ENCODE measurements at places on chromosomes 13 and 19.

GRCh38 chr19:3555653-3556422 lies 1.5 kb downstream of the MFSD12 start:
- no peak for DNase-seq

- peak; percentile 96 for DNase-seq
Measured at GRCh38 chr19:38263689-38264485, 486 bp upstream of the SPINT2 start.

- DNase-seq: no peak
Measured at GRCh38 chr19:19545707-19546106, 7.6 kb downstream of the CILP2 start.

GRCh38 chr13:44762911-44763310 lies 186.8 kb upstream of the TSC22D1 start:
- no peak for DNase-seq

GRCh38 chr19:18469069-18469846 lies 31.3 kb upstream of the ISYNA1 start:
- DNase-seq: peak; percentile 55

DNA sequence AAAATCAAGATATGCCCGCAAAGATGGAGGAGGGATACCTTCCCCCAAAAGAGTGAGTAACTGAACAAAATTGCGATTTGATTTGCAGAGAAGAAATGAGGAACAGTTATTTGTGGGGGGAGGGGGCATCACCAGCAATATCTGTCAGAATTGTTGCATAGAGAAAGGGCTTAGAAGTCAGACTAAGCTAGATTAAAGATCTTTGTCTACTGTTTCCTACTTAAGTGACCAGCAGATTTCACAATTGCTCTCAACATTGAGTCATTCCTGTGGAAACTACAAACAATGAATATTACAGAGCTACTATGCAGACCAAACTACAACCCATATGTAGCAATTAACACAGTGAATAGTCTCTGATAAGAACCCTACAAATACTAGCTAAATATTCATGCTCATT lies 27.4 kb downstream of the FPR3 start:
- no peak for DNase-seq

DNA sequence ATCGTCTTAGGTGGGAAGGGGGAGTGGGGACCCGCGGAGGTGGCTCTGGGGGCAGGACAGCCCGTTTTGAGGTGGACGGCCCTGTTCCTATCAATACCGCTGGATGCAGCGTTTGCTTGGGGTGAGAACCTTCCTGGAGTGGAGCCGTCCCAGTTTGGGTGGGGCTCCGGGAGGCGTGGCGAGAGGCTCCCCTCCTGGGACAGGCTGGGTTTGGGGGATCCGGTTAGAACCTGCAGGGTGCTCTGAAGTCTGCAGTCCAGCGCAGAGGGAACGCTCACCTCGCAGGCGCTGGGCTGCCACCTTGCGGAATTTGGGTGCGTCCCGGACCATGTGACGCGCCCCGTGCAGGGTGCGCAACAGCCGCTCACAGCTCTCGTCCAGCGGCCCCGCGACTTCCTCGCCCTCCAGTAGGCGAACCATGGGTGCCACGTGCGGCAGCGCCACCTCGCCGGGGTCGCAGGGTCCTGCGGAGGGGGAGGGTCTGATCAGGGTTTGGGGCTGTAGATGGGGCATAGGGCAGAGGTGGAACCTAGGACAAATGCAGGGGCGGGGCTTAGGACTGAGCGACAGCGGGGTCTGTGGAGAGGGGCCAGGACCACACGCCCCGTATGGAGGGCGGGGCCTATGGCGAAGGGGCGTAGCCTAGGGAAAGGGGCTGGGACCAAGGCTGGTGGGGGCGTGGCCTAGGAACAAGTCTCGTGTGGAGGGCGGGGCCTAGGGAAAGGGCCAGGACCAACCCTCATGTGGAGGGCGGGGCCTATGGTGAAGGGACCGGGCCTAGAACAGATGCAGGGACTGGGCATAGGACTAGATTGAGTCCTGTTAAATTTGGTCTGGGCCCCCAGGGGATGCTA lies 13.8 kb downstream of the SH2D3A start:
- DNase-seq: no peak

- no peak for DNase-seq
Measured at GRCh38 chr13:110607675-110608224, 7.6 kb upstream of the NAXD start.

DNA sequence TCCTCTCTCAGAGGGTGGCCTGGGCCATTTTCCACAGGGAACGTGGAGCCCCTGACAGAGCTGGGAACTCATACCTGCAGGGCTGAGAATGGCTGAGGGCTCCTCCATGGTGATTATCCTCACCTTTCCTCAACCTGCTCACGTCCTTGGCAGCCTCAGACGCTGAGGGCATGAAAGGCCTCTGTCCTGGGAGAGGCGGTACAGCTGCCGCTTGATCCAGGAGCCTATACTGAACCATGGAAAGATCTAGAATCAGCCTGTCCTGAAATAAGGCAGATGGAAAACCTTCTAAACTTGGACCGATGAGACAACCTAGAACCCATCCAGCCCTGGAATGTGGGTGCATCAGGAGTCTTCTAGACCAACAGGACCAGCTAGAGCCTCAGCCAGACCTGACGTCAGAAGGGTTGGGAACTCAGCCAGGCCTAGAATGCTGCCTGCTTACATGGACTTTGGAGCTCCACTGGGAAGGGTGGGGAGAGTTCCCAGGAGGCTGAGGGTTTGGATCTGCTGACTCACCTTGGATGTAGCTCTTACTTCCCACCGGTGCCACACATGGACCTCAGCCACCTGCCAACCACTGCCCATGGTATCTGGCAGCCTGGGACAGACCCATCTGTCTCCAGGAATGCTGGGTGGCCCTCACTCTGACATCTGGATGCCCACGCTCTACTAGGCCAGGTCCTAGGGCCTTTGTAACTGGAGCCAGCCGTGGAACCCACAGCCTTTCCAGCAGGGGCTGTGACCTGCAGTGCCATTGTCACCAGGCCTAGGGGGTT lies 7.5 kb downstream of the KCTD15 start:
- peak; percentile 42 for DNase-seq

GRCh38 chr19:5206751-5207075 lies 133.9 kb downstream of the PTPRS start:
- no peak for DNase-seq

GRCh38 chr13:109228211-109228610 lies 558.2 kb downstream of the IRS2 start:
- DNase-seq: no peak

- no peak for DNase-seq
Measured at GRCh38 chr13:114100446-114101357, 31.7 kb downstream of the RASA3 start.

DNA sequence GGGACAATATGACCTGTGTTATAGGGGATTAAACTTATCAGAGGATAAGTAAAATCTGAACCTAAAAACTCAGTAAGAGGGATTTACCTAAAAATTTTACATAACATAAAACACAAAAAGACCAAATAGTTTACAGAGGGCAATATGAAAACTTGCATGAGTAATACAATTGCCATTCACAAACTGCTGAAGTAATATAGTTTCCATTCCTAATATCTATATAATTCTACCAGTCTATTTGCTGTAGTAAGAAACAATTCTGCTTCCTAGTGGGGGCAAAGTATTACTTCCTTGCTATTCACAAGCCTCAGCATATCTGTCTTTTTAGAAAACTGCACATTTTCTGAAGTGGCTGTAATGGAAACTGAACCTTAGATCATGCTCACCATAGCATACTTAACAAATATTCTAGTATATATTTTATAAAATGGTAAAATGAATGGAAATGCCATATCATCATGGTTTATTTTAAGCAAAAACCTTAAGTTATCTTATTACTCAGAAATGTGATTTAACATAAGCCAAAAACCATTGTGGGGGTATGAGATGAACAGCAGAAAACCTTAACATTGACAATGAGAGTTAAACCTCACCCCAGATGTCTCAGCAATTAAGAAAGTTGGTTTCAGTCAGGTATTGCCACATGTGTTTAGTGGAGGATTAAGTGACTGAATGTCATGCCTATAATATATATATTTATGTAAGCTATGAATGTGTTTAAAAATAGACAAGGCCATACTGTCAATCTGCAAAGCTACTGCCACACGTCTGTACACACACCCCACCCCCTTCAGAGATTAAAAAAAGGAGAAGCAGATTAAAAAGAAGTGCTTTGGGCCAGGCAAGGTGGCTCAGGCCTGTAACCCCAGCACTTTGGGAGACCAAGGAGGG lies 136.8 kb downstream of the MIPEP start:
- DNase-seq: no peak

DNA sequence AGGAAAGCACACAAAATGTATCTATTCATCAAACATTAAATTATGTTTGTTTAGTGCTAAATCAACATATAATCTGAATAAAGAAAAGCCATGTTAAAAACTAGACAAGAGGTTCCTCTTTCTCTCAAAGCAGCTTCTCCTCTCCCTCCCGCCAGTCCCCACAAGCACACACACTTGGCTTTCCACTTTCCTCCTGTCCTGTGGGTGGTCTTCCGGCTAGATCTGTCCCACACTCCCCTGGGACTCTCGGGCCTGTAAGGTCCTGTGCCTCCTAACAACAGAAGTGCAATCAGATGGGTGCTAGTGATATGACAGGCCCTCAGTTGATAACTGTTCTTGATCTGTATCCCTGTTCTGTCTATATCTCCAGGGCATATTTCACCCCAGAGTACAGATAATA lies 45.6 kb upstream of the RAP2A start:
- DNase-seq: no peak

DNA sequence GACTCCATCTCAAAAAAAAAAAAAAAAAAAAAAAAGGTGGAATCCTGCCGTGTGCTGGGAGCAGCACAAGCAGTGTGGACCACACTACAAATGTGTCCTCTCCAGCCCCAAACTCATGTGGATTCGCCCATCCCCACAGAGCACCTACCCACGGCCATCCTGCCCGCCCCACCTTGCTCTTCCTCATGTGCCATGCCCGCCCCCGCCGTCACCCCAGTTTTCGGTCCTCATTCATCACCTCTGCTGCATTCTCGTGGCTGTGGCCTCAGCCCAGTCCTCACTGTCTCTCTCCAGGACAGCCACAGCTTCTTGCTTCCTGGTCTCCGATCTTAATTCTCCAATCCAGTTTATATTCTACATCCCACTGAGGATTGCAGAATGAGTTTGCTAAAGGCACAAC lies 80.0 kb upstream of the TM9SF2 start:
- no peak for DNase-seq

DNA sequence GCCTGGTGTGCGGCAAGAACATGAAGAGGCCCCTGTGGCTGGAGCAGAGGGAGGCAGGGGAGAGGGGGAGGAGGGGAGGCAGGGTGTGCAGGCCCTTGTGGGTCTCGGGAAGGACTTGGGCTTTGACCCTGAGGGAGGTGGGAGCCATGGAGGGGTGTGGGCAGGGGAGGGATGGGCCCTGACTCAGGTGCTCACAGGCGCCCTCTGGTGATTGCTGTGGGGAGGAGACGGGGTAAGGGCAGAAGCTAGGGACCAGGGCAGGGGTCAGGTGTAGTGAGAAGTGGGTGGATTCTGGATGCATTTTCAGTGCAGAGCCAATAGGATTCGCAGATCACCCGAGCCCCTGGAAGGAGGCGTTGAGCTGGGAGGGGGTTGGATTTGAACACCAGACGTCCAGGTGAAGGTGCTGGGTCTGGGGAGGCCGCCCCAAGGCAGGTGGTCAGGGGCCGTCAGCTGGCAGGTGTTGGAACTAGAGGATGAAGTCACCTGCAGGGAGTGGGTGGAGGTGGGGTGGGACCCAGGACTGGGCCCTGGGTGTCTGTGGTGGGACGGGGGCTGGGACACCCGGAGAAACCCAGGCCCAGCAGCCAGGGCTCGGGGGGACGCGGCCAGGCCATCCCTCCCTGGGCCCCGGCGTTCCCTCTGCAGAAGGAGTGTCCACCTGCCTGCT lies 185.4 kb downstream of the KDM4B start:
- DNase-seq: no peak

DNA sequence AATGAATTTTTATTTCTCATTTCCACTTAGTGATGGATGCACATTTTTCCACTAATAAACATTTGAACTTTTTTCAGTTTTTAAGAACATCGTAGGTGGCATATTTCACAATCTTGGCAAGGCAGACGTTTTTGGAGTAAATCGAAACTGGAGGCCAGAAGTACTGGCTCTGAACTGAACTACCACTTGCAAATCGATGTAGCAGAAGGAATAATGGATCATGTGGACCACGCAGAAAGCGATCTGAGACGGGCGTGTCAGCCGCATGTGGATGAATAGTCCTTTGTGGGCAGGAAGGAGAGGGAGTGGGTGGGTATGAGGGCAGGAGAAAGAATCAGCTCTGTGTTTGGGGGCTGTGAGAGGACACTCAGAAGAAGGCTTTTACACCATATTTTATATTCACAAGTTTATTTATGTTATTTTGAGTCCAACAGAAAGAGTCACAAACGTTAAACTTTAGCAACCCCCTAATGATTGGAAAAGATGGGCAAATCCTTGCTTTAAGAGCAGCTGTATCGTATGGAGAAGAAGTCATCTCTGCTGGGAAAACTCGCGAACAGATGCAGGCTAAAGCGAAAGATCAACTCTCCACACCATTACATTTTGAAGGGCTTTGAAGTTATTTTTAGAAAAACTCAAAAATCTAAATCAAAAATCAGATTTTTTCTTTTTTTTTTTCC lies 90.5 kb downstream of the COL4A2 start:
- DNase-seq: no peak

- no peak for DNase-seq
Measured at GRCh38 chr13:87131611-87132010, 539.6 kb upstream of the SLITRK5 start.

GRCh38 chr13:46295491-46296114 lies 83.9 kb downstream of the LRRC63 start:
- DNase-seq: no peak

- DNase-seq: peak; percentile 58
Measured at GRCh38 chr19:42108527-42109389, 23.5 kb downstream of the POU2F2 start.

- no peak for DNase-seq
Measured at GRCh38 chr13:65926750-65927171, 1303.4 kb downstream of the PCDH9 start.

- DNase-seq: no peak
Measured at GRCh38 chr19:19452243-19453124, 47.0 kb downstream of the GATAD2A start.

DNA sequence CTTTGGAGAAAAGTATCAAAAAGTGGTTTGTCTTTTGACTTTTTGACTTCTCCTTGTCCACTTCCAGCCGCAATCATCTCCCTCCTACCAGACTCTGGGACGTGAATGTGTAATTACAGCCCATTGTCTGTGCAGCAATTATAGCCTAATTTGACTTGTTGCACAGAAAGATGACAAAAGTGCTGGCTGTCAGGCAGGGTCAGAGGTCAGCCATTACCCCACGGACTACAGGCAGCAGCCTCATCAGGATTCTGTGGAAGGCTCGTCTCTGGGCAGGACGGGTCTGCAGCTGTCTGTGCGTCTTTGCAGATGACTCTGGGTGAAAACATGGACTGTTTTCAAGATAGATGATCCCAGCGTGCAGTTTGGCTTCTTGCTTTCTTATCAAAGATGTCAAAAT lies 102.2 kb upstream of the EDNRB start:
- no peak for DNase-seq

- DNase-seq: no peak
Measured at GRCh38 chr19:16073988-16074387, 2.3 kb upstream of the TPM4 start.

GRCh38 chr13:110661256-110661655 lies 44.7 kb downstream of the CARS2 start:
- DNase-seq: no peak

GRCh38 chr13:96011291-96011872 lies 41.8 kb downstream of the UGGT2 start:
- no peak for DNase-seq

Measured in cerebellum (tissue), 4 donors.